ENCODE measurements at places on chromosomes 1 and 21.
A peak's percentile ranks its signal among the peaks of the same experiment; 100 is the strongest.

- no peak for DNase-seq
These were observed 84.4 kb upstream of the QSOX1 start for GRCh38 chr1:180070286-180070685.

DNA sequence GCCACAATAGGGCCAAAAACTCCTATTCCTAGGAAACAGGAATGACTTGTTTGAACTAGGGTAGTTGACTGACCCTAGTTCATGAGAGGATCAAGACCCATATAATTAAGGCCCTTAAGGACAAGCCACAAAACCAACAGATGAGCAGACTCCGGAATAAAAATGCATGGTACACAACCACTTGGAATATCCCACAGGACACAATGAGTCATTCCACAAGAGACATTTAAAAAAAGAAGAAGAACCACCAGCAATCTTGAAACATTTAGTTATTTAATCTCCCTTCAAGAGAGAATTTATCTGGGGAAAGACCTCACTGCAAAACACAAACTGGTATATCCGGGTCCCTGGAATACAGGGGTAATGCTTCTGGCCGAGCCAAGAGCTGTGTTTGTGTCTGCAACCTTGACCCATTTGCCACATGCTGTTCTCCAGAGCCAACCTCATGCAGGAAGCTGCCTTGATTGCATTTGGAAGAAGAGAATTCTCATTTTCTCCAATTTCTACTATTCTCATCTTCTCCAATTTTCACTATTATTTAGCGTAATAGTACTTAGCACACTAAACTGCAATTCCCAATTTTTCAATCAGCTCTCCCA, 135.5 kb downstream of the TGFBR3 start:
- DNase-seq, result no peak

DNA sequence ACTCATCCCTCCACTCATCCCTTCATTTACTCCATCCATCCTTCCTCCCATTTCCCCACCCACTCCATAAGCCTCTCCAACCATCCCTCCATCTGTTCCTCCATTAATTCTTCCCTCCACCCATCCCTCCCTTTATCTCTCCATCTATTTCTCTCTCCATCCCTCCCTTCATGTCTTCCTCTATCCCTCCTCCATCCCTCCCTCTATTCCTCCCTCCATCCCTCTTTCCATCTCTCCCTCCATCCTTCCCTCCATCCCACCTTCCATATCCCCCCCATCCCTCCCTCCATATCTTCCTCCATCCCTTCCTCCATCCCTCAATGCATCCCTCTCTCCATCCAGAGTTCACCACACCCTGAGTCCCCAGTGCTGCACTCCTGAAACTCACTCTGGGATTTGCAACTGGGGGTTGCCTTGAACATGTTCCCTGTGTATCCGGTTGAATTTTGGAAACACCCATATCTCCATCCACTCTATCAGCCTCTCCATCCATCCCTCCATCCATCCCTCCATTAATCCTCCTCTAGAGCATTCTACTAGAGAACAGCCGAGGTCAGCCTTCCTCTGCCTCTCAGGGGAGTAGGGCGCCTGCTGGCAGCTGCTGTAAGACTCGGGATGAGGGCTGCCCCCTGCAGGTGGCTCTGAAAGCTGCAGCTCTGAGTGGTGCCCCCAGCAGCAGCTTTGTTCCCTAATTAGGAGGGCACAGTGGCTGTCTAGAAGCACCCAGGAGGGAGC, 39.4 kb downstream of the ABCG1 start:
- DNase-seq, result peak; percentile 78

DNA sequence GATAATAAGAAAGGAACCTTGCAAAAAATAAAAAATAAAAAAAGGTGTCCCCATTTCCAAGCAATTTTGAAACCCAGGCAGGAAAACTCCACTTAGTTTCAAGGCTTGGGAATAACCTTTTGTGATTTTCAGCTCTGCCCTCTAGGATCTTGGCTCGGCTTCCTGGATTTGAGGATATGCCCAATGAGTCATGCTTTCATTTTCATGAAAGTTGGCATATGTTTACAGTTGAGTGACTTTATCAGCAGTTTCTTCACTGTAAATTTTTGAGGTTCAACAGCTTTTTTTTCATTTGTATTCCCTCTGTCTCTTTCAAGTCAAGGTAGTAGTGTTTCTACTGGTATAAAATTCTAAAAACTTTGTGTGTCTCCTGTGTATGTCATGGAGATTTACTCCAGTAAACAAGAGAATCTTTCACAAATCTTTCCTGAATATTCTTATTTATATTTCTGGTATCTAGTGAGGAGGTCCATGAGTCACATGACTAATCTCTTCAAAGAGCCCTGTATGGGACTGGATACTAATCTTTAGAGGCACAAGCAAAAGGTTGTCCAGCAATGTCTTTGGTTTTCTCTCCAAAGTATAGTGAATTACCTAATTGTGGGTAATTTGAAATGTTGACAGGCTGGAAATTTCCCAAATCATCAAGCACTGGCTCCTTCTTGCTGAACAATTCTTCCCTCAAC, 335.3 kb downstream of the BRINP2 start:
- DNase-seq, result no peak

Data from common myeloid progenitor, CD34-positive (primary cell).